Activated CD4-positive, alpha-beta T cell treated with anti-CD3 and anti-CD28 coated beads, Interleukin-2, amount 10 ng/mL, durations not matched to agents 7 days and 5 days (primary cell): ENCODE measurements at places on chromosomes 11 and 22. TPM values are rescaled to one million over a fixed set of nuclear protein-coding genes. Genes with fewer than 3 reads are reported as not detected.

SHANK2 gene
- not detected for total RNA-seq

TEX12 gene
- total RNA-seq, result 0.35 TPM

FAM181B gene
- not detected for total RNA-seq

KCNK4 gene
- not detected for total RNA-seq

RFPL2 gene
- not detected for total RNA-seq

DNAJB7 gene
- not detected for total RNA-seq

MS4A14 gene
- not detected for total RNA-seq

PDGFB gene
- 1.1 TPM for total RNA-seq

GRCh38 chr11:118128310-118128709 lies 24.3 kb downstream of the SCN4B start:
- DNase-seq, result no peak

DNA sequence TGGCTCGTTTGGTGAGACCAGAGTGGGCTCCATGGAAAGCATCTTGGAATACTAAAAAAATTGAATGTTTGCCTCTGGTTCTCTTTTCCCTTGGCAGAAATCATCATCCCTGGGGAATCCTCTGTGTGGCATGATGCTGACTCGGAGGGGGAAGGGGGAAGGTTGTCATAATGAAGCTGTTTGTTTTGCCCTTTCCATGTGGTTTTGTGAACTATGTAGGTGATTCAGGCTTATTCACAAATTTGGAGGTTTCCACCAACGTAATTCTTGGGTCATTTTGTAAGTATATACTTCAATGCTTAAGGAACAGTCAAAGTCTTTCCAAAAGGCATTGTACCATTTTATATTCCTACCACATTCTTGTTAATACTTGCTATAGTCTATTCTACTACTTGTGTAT lies 754.0 kb upstream of the FAT3 start:
- no peak for DNase-seq

GRCh38 chr11:128757886-128758612 lies 64.2 kb downstream of the FLI1 start:
- no peak for DNase-seq

GRCh38 chr11:1750481-1750839 lies at the start of gene IFITM10:
Gene IFITM10, minus strand, starts transcription at chr11:1750595. Its CDS starts 153 bp downstream, at chr11:1750442.
- no peak for DNase-seq

DNA sequence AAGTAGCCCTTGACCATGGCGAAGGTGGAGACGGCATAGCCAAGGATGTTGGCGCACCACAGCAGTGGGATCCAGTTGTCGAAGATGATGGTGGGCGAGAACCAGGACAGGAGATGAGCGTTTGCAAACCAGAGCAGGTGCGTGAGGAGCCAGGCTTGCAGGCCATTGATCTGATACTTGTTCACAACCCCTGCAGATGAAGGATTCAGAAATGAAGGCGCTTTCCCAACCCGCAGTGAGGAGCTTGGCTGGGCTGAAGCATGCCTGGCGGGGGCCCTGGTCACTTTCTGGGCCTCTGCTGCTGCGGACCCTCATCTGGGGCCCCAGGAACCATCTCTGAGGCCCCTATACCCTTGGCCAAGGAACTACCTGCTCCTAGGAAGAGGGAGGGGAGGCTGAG lies 6.9 kb downstream of the DHCR7 start:
- DNase-seq, result no peak

GRCh38 chr11:109123816-109124787 lies 297.9 kb upstream of the C11orf87 start:
- no peak for DNase-seq

DNA sequence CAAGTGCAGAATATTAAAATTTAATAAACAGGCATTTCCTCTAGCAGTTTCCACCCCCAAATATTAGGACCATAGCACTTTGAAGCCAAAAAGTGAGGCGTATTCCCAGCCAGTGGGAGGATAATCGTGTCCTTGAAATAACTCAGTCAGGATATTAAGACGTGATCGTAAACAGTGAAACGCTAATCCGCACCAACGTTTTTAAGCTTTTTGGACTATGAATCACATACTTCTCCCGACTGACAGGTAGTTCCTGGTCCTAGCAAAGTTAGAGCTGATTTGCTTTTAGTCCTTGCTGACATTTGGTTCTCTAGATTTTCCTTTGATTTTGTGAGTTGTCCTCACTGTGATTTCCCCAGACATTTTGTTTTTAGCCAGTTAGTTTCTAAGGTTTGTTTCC lies 197.1 kb upstream of the ARHGAP20 start:
- no peak for DNase-seq

DNA sequence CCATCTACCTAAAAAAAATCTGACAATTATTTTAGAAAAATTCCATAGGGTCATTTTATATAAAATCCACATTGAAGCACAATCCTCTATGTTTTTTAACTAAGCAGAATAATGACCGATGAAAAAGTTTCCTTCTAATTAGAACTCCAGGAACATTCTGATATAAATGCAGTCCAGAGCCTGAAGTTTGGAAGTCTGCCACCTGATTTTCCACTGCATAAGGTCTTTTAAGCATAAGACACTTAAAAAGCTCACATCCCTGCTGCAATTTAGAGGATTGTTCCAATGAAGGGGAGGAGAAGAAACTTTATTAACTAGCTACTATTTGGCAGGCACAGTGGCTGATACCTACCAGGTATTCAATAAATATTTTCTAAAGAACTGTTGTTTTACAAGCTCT lies 570.3 kb upstream of the ANO5 start:
- DNase-seq, result no peak

- DNase-seq, result no peak
These were observed 696.0 kb upstream of the CCDC179 start for GRCh38 chr11:23556163-23556750.

GRCh38 chr22:31742115-31742514 lies 7.8 kb downstream of the PRR14L start:
- no peak for DNase-seq

- DNase-seq, result no peak
These were observed 39.1 kb upstream of the ACCSL start for GRCh38 chr11:44008698-44009097.

DNA sequence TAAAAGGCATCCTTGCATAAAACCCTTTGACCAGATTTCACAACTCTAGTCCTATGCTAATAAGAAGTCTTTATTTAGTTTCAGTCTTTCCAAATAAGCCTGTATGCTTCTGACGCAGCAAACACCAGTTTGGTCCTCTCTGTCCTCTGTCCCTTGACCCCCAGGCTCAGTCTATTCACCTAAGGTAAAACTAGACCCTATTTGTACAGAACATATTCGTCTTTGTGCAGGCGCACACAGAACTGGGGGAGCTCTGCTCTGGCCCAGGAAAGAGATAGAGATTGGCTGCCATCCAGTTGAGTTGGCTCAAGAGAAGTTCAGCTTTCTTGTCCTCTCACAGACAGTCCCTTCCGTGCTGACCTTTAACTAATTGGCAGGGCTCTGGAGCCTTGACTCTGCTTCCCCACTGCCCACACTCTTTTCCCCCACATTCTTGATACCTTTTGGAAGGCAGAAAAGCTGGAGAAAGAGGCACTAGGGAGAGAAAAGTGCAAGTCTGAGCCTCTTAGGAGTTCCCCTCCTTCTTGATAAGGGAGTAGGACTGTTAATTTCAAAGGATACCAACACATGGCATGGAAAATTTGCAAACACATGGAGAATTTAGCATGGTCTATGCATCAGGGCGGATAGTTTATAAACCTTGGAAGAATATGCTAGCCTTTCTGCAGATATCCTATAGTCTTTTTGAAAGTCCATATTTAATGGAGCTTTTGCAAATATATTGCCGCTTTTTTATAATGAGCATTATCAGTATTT lies 21.2 kb upstream of the PSMA1 start:
- no peak for DNase-seq

DNA sequence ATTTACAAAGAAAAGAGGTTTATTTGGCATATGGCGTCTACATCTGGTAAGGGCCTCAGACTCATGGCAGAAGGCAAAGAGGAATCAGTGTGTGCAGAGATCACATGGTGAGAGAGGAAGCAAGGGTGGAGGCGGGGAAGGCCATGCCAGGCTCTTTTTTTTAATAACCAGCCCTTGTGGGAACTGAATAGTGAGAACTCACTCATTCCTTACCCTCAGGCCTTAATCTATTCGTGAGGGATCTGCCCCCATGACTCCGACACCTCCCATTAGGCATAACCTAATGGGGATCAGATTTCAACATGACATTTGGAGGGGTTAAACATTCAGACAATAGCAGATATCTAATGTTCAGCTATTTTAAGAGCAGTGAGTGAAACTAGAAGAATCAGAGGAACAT lies 55.7 kb downstream of the ATM start:
- no peak for DNase-seq

- DNase-seq, result no peak
These were observed 56.4 kb downstream of the SNX19 start for GRCh38 chr11:130859886-130860285.

- no peak for DNase-seq
These were observed 7.2 kb upstream of the UCP3 start for GRCh38 chr11:74015919-74016684.

DNA sequence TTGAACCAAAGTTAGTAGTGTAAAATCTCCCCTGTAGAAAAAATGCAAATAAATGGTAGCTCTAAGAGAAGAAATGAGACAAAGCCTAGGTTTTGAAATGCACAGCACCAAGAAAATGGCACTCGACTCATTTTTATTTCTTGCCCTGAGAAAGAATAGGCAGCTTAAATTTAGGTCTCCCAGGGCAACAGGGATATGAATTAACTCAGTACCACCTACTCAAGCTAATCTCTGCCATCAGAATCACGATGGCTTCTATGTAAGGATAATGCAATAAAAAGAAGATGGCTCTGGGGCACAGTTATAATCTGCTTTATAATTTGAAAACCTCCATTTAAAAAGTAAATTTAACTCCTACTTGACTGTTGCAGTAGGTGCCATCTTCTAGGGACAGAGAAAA lies 1784.3 kb downstream of the LRRC4C start:
- no peak for DNase-seq

- DNase-seq, result no peak
These were observed 682.6 kb downstream of the KCNA4 start for GRCh38 chr11:29333993-29334775.

GRCh38 chr11:121221496-121222200 lies 70.9 kb upstream of the SC5D start:
- DNase-seq, result no peak

- DNase-seq, result no peak
These were observed 5.2 kb downstream of the APOL1 start for GRCh38 chr22:36257948-36258670.

DNA sequence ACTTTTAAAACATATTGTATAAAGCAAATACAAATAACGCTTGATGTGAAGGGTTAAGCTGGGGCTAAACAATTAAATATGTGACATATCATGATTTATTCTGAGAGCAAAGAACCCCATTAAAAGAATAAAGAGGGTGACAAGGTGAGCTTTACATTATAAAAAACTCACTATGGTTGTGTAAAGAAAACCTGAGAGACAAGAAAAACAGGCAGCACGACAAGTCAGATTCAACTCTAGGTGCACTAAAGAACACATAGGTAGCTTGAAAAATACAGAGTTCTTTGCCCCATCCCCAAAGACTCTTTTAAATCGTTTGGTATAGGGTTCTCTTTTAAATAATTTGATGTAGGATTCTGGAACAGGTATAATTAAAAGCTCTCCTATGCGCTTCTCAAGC lies 63.5 kb downstream of the LUZP2 start:
- no peak for DNase-seq

- no peak for DNase-seq
These were observed 133.8 kb downstream of the OSBP2 start for GRCh38 chr22:30828187-30829155.

- DNase-seq, result no peak
These were observed 36.3 kb upstream of the SHISAL1 start for GRCh38 chr22:44348971-44349560.

DNA sequence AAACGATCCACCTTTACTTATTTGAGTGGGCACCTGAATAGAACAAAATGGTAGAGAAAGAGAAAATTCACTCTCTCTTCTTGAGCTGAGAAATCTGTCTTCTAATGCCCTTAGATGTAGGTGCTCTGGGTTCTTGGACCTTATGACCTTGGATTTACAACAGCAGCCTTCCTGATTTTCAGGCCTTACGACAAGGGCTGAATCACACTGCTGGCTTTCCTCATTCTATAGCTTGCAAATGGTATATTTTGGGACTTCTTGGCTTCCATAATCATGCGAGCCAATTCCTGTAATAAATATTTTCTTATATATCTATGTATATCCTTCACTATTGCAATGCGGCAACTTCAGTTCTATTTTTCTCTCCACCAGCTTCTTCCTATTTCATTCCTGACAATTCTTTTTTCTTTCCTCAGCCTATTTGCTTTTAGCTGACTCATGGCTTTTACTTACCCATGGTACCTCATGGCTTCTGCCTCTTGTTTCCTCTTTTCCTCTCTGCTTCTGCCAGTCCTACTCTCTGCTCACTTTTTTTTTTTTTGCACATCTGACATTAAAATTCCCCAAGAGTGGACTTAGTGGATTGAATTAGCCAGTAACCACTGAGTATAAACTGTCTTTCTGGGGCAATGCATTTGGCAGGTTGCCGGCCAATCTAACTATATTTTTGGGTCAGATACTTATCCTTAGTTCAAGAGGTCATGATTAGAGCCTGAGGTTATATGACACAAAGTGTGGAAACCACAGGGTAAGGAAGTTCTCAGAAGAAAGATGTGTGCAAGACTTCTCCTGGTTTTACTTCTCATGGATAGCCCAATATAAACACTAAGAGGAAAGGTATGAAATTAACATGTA lies 359.5 kb downstream of the TMEM135 start:
- no peak for DNase-seq

GRCh38 chr11:22389526-22390282 lies 51.5 kb downstream of the SLC17A6 start:
- DNase-seq, result no peak

DNA sequence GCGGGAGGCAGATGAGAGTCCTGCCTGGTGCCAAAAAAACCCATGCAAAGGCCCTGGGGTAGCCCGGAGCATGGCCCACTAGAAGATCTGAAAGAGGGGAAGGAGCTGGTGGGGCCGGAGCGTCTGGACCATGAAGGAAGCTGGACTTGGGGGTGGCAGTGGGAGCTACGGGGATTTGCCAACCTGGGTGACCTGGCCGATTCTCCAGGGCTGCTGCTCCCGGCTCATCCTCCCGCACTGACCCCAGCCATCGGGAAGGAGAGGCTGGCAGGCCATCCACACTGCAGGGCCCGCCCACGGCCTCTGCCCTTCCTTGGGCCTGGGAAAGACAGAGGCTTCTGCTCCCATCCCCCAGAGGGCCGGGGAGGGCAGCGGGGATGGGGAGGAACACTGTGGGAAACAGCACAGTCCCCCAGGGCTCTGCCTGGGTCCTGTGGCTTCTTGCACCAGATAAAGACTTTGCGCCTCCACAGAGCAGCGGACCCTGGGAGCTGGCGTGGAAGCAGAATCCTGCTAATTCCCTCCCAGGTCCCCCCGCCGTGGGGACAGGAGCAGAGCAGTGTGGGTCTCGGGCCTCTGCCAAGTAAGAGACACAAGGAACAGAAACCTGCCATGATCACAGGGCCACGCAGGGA lies 87.1 kb upstream of the LINC01488 start:
- DNase-seq, result no peak
